Right kidney (tissue), 9 donors: ENCODE measurements at places on chromosomes 2 and 18.

DNA sequence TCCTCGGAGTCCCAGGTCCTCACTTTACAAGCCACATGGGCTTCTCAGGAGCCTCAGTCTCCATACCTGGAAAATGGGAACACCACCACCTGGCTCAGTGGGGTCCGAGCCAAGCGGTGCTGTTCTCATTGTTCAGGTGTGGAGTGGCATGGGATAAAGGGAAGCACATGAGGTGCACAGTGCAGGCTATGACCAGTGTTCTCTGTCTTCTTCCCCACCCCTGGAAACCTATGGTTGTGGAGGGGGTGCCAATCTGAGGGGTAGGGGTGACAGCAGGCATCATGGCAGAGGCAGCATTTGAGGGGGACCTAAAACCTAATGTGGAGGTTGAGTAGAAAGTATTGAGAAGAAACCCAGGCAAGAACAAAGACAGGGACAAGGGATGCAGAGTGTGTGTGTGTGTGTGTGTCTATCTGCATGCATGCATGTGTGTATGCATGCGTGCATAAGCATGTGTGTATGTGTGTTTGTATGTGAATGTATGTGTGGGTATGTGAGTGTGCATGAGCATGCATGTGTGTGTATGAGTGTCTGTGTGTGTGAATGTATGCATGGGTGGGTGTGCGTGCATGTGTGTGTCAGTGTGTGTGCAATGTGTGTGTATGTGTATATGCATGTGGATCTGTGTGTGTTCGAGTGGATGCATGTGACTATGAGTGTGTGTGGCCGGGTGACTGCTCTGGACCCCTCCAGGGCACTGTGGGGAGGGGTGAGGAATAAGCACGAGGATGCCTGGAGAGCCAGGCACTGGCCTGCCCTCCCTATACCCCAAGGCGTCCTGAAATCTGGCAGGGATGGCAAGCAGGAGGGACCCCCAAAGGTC is 4.0 kb downstream of the KIF1A start:
- DNase-seq = no peak

GRCh38 chr18:74281980-74282754 is 9.6 kb downstream of the CYB5A start:
- DNase-seq = no peak

- no peak for DNase-seq
Observed at GRCh38 chr2:33011941-33012340, 65.2 kb downstream of the LTBP1 start.

DNA sequence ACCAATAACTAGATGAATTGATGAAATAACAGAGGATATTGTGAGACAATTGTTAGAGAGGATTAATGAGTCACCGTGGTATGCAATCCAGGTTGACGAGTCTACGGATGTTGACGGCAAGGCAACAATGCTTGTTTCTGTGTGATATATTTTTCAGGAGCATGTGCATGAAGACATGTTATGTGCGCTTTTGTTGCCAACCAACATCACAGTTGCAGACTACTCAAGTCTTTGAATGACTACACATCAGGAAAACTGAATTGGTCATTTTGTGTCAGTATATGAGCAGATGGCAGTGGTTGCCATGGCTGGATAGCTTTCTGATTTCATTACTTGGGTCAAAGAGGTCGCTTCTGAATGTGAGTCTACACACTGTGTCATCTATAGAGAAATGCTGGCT is 96.8 kb upstream of the CRACDL start:
- DNase-seq = no peak

- no peak for DNase-seq
Observed at GRCh38 chr18:11246495-11247300, 97.3 kb upstream of the PIEZO2 start.

GRCh38 chr18:22503803-22504202 is 86.1 kb upstream of the CTAGE1 start:
- DNase-seq = no peak

DNA sequence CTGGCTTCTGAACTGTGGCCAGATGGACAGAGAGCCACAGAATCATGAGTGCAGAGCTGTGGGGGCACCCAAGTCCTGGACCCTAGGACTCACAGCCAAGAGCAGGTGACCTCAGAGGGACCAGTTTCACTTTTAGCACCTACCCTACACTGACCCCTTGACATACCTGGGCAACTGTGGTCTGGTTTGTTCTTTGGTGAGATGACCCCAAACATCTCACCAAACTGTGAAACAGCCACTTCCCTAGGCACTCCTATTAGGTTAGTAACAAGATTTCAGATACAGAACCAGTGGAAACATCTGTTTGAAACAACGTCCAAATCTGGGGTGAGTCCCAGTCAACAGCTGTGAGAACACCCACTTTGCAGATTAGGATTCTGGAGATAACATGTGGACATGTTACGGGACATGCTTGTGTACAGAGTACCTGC is 1.9 kb upstream of the ZFP36L2 start:
- DNase-seq = no peak

- DNase-seq = no peak
Observed at GRCh38 chr2:21198637-21199036, 74.9 kb downstream of the TDRD15 start.

DNA sequence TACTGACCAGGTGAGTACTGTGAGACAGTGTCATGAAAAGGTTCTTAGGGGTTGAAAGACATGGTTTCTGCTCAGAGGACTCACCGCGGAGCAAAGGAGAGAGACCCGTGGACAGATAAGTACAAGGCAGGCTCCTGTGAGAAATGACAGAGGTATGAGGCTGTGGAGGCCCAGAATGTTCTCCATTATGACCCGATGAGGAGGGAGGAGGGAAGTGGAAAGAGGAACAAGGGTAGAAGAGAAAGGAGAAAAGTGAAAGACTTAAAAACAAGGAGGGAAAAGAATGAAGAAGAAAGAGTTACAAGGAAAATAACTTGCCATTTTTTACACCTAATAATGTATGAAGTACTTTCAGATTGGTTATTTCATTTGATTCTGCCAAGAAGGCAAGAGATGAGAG is 29.8 kb downstream of the MAPRE3 start:
- DNase-seq = no peak

DNA sequence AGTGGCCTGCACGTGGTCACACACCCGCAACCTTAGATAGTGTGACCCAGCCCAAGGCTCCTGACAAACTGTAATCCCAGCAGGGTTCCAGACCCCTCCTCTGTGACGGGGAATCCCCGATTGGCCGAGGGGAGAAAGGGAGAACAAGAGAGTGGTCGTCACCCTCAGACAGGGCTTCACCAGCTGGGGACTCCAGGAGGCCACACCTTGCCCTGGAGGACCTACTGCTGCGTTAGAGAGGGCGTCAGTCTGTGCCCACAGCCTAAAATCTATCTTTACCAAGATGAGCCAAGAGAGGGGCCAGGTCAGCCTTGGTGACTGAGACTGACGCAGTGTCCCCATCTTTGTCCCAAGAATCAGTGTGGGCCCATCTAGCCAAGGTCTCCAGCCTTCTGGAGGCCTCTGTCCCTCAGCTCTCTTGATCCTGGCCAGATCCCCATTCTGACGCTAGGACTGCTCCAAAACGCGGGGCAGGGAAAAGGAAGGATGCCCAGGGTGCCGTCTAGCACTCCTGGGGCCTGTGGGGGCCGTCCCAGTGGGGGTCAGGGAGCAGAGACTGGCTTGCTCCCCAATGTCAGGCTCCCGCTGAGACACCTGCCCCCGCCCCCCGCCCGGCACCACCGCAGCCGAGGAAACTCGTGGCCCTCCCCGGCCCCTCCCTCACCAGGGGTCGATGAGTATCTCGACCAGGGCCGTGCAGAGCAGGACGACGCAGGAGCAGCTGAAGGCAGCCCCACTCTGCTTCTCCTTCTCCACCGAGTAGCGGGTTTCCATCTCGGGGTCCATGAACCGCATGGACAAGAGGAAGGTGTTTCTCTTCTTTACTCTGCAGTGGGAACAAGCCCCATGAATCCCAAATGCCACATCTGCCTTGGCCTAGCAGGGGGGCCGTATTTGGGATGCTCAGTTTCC is 40.9 kb downstream of the CENPO start:
- DNase-seq = no peak

DNA sequence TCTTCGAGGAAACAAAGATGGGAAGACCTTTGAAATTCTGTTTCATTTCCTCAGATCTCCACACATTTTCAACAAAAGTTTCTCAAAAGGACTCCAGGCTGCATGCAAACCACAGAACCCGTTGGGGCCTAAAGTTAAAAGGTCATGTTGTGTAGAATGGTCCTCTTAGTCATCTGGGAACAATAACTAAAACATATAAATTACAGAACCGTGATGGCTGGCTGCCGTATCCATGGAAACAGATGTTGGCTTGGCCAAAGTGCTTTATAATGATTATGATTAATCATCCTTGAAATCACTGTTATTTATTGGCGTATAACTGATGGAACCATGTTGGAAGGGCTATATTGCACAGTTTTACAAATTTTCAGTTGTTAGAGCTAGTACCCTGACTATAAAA is 182.8 kb upstream of the CRIM1 start:
- no peak for DNase-seq

DNA sequence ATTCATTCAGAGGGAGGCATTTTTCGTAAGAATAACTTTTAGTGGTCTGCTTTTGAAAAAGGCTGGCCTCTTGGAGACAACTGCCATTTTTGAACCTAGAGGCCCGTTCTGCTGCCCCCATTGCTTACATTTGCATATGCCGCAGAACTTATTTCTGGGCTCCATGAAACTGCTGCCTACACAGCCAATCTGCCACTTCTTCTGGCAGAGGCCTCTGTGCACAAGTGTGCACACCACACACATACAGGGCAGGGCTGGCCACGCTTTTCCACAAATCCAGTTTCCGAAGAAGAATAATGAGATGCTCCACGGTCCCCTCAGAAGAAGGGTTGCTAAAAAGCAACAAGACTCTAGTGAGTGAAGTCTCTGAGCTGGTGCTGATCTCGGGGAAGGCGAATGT is 56.2 kb downstream of the TMEM200C start:
- DNase-seq = no peak

GRCh38 chr18:23260926-23261590 is 125.8 kb downstream of the CABLES1 start:
- no peak for DNase-seq

- no peak for DNase-seq
Observed at GRCh38 chr2:148540022-148540421, 104.5 kb upstream of the EPC2 start.

GRCh38 chr2:181670632-181671031 is 9.7 kb downstream of the NEUROD1 start:
- DNase-seq = no peak

- DNase-seq = no peak
Observed at GRCh38 chr2:121650315-121650930, 1.2 kb upstream of the CLASP1 start.

- no peak for DNase-seq
Observed at GRCh38 chr18:50862401-50862800, 16.5 kb upstream of the ME2 start.

- no peak for DNase-seq
Observed at GRCh38 chr2:207046724-207047123, 107.4 kb downstream of the CPO start.

GRCh38 chr2:133968446-133968845 is 285.4 kb upstream of the MGAT5 start:
- no peak for DNase-seq

- no peak for DNase-seq
Observed at GRCh38 chr2:65429786-65430602, 2.4 kb downstream of the SPRED2 start.

DNA sequence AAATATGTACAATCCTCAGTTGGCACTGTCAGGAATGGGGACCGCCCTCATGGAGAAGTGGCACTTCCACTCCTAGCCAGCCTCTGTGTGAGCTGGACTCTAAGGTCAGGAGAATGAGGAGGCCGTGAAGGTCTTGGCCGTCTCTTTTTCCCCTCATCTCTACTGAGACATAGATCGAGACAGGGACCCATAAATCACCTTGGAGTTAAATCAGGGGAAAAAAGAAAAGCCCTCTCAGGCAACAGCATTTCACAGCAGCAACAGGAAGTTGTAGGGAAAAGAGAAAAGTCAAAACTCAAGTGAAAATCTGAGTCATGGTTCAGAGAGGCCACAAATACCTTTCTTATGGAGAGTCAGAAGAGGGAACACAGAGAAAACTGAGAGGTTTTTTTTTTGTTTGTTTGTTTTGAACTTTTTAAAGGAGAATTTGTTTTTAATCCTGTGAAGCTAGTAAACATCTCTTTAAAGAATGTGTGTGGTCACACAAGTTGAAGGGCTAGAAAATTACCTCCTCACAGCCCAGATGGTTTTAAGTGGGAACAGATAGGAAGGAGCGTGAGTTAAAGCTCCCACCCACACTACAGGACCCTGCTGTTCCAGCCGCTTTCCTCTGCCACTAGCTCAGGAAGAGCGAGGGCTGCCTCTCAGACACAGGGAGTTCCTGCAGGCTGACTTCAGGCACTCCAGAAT is 30.6 kb upstream of the CYP1B1 start:
- DNase-seq = peak; percentile 57

GRCh38 chr2:27806311-27807059 is 35.0 kb downstream of the MRPL33 start:
- DNase-seq = peak; percentile 18

- DNase-seq = no peak
Observed at GRCh38 chr2:11102956-11103860, 52.1 kb upstream of the SLC66A3 start.

DNA sequence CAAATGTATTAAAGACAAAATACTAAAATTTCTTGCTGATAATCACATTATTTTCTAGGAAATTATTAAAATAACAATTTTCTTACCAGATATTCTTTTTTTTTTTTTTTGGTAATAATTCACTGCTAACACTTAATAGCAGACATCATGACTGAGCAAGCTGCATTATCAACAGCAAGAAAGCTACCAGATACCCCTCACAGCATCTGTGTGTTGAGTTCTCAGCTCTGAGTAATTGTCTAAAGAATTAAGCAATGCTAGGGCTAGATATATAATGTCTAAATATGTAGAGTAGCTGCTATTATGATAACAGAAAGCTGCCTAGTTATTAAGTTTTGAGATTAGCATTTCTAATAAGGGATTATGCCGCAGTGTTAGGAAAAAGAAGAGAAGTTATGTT is 754.3 kb upstream of the PKDCC start:
- DNase-seq = no peak

DNA sequence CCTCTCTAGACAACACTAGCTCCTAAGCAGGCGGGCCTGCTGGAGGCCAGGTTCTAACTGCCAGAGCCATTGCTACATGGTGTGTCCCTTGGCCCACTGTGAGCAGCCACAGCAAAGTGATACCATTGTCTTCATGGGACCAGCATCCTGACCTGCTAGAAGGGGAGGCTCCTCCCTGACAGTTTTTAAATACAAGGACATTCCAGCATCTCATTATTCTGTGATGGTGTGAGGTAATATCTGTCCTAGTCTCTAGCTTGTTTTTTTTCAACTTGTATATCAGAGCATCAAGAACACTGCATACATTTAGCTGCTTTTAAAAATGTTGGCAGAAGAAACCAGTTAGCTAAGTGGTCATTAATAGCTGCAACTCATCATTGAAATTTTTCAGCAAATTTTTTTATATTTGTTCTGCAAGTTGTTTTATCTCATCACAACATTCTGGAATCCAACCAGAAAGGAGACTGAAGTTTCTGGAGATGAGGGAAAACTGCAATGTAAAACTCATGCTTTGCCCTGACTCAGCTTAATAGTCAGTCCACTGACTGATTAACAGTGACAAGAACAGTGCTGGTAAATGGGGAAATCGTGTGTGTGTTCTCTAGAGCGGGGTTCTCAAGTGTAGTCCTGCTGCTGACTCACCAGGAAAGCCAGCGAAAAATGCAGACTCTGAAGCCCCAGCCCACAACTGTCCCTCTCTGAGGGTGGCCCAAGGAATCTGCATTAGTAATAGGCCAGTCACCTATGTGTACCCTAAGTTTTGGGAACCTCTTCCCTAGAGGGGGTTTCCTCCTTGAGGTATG is 17.8 kb downstream of the MAPRE3 start:
- no peak for DNase-seq
